ENCODE measurements at places on chromosomes 3 and 15.

GRCh38 chr3:52350981-52351761 lies 35.1 kb downstream of the DNAH1 start:
- DNase-seq, result no peak

DNA sequence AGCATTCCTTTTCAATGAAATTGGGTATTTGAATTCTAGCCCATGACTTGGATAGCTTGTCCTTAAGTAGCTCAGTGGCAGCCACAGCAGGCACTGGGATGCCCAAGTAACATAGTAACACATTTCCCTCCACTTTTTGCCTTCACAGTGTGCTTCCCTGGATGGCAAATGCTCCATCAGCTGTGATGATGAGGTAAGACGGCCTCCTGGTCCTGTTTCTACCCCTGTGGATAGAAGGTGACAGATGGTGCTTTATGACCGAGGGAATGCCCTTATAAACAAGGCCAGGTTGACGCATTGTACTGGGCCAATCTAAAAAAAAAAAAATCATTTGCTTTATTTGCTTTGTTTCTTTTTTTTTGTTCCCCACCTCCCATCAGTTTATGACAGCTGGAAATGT lies 41.8 kb upstream of the LRTM1 start:
- no peak for DNase-seq

GRCh38 chr3:114887806-114888205 lies 259.3 kb downstream of the ZBTB20 start:
- no peak for DNase-seq

GRCh38 chr3:71512000-71512399 lies 71.5 kb downstream of the FOXP1 start:
- DNase-seq, result no peak

- DNase-seq, result peak; percentile 98
Observed at GRCh38 chr15:81000624-81001151, at the start of gene TLNRD1. TLNRD1 (plus strand) TSS chr15:81000923; CDS start chr15:81002272, 1,349 bp downstream.

DNA sequence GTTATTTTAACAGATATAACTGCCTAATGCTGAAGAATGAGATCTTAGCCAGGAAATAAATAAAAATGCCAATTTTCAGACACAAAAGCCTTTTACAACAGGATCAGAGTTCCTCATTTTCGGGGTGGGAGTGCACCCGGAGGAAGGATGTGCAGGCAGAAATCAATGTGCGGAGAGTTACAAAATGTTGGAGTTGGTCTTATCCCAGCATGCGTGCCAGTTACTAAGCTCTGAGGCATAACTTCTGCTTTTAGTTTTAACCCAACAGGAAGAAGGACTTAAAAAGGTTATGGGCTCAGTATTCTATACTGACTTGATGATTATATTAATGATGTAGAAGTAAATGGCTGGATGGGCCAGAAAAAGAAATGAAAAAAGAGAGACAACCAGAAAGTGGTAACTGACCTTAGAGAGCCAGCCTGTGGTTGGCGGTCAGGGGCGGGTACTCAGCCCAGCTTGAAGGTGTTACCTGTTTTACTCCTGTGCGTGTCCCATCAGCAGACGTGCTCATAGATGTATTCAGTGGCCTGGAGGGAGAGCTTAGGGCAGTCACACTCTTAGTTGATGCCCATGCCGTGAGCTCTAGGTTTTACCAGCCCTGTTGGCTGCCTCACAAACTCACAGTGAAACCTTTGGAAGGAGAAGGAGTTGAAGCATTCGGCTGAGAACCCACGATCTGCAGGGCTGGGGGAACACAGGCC lies 164.7 kb downstream of the SV2B start:
- peak; percentile 89 for DNase-seq

DNA sequence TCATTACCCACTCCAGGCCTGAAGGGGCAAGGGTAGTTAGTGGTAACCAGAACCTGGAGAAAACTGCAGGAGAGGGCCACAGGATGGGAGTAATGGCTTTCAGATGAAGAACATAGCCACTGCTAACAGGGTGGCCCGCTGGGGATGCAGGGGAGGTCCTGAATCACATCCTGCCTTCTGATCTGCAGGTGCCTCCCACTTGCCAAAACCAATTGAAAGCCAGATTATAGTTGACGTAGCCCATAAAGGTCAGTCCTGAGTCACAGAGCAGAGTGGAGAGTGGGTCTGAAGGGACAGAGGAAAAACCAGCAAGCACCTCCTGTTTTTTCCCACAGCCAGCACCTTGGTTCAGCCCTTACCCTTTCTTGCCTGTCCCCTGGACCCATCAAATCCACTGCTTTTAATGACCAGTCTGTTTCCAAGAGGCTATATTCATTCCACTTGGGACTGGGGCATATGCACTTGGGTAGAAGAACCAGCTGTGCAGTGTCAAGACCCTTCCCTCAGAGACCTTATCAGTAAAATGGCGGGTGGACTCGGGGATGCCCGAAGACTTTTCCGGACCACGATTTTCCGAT lies 646 bp upstream of the SLC35G2 start:
- DNase-seq, result no peak

- DNase-seq, result peak; percentile 94
Observed at GRCh38 chr15:63474810-63475316, 29.5 kb upstream of the USP3 start.

Measured in inflammatory macrophage treated with lipopolysaccharide for 4 hours (primary cell).